Smooth muscle cell of trachea (primary cell): ENCODE measurements at places on chromosomes 2 and 18. TPM values are rescaled to one million over a fixed set of nuclear protein-coding genes. Genes with fewer than 3 reads are reported as not detected.

Gene AGXT
- not detected in 2 replicates for total RNA-seq

Gene ZC3H6
- total RNA-seq: 5.8 and 6.4 TPM in 2 replicates

Gene CCDC68
- total RNA-seq: 2.6 and 4.6 TPM in 2 replicates

Gene TUBB8B
- not detected in 2 replicates for total RNA-seq

Gene CCDC85A
- 0.66 and 0.73 TPM in 2 replicates for total RNA-seq

Gene GKN1
- not detected in 2 replicates for total RNA-seq

Gene ANKRD62
- not detected in 2 replicates for total RNA-seq

Gene SCG2
- 1.0 and 1.2 TPM in 2 replicates for total RNA-seq

Gene SGPP2
- total RNA-seq: not detected in 2 replicates

Gene CFAP221
- not detected in 2 replicates for total RNA-seq

Gene SLC40A1
- total RNA-seq: 15.4 and 73.1 TPM in 2 replicates

Gene NR4A2
- total RNA-seq: 0.15 and 0.33 TPM in 2 replicates

Gene IKZF2
- 9.9 and 15.6 TPM in 2 replicates for total RNA-seq

Gene DRC1
- total RNA-seq: 0.33 TPM in 1 of 2 replicates, not detected in the other

Gene TTC21B
- 28.9 and 30.6 TPM in 2 replicates for total RNA-seq

Gene PRSS56
- not detected in 2 replicates for total RNA-seq

Gene LIPT1
- total RNA-seq: 4.6 and 4.8 TPM in 2 replicates

Gene INO80D
- 6.1 and 8.6 TPM in 2 replicates for total RNA-seq

Gene C2orf42
- 22.8 and 36.2 TPM in 2 replicates for total RNA-seq

Gene ATG16L1
- 28.1 and 31.0 TPM in 2 replicates for total RNA-seq

Gene CTLA4
- not detected in 2 replicates for total RNA-seq

Gene CXCR1
- not detected in 2 replicates for total RNA-seq

Gene FAM124B
- total RNA-seq: 0.44 TPM in 1 of 2 replicates, not detected in the other

Gene BMP10
- not detected in 2 replicates for total RNA-seq

Gene CROCC2
- 0.50 and 1.0 TPM in 2 replicates for total RNA-seq

Gene PDCD1
- not detected in 2 replicates for total RNA-seq

Gene IGFBP2
- 3.1 and 6.9 TPM in 2 replicates for total RNA-seq

Gene SERPINB10
- not detected in 2 replicates for total RNA-seq

Gene ZSWIM2
- total RNA-seq: under 0.01 TPM in 1 of 2 replicates, not detected in the other

Gene TRIM43
- total RNA-seq: not detected in 2 replicates

Gene GPR17
- not detected in 2 replicates for total RNA-seq

Gene B4GALT6
- total RNA-seq: 2.6 and 6.0 TPM in 2 replicates

Gene CYP27C1
- under 0.01 TPM in 1 of 2 replicates, not detected in the other for total RNA-seq

Gene MAPRE3
- total RNA-seq: 5.8 and 8.1 TPM in 2 replicates

Gene SLC9A4
- total RNA-seq: not detected in 2 replicates

Gene RBKS
- total RNA-seq: 2.2 and 2.5 TPM in 2 replicates

Gene DIPK1C
- total RNA-seq: not detected in 2 replicates

Gene LYG2
- total RNA-seq: not detected in 2 replicates

Gene RPRM
- total RNA-seq: 0.15 TPM in 1 of 2 replicates, not detected in the other

Gene EHD3
- 33.0 and 34.6 TPM in 2 replicates for total RNA-seq

Gene KATNAL2
- 6.7 and 9.6 TPM in 2 replicates for total RNA-seq

Gene ASB18
- not detected in 2 replicates for total RNA-seq

Gene TCF7L1
- 2.5 and 2.8 TPM in 2 replicates for total RNA-seq

Gene PUS10
- total RNA-seq: 9.6 and 12.4 TPM in 2 replicates

Gene SERPINB3
- not detected in 2 replicates for total RNA-seq

Gene CHPF
- total RNA-seq: 94.8 and 168 TPM in 2 replicates

Gene G6PC2
- not detected in 2 replicates for total RNA-seq

Gene ADAM23
- total RNA-seq: 10.6 and 13.2 TPM in 2 replicates

Gene TUBA4B
- total RNA-seq: 0.17 TPM in 1 of 2 replicates, not detected in the other

Gene EIF2AK3
- 26.0 and 27.5 TPM in 2 replicates for total RNA-seq

Gene IL36A
- not detected in 2 replicates for total RNA-seq

Gene OTX1
- total RNA-seq: 0.29 and 0.33 TPM in 2 replicates

Gene CDCA7
- 1.3 and 4.7 TPM in 2 replicates for total RNA-seq

Gene LOXHD1
- total RNA-seq: not detected in 2 replicates

Gene SMAD4
- 93.8 and 108 TPM in 2 replicates for total RNA-seq

Gene MAL
- total RNA-seq: 0.17 TPM in 1 of 2 replicates, not detected in the other

Gene CCDC74B
- total RNA-seq: 4.8 and 9.3 TPM in 2 replicates

Gene CAPN13
- total RNA-seq: not detected in 2 replicates

Gene CPO
- total RNA-seq: 0.17 TPM in 1 of 2 replicates, not detected in the other

Gene C1QL2
- total RNA-seq: not detected in 2 replicates
